ENCODE measurements at places on chromosomes 3 and 15. TPM values are rescaled to one million over a fixed set of nuclear protein-coding genes. Genes with fewer than 3 reads are reported as not detected.

DNA sequence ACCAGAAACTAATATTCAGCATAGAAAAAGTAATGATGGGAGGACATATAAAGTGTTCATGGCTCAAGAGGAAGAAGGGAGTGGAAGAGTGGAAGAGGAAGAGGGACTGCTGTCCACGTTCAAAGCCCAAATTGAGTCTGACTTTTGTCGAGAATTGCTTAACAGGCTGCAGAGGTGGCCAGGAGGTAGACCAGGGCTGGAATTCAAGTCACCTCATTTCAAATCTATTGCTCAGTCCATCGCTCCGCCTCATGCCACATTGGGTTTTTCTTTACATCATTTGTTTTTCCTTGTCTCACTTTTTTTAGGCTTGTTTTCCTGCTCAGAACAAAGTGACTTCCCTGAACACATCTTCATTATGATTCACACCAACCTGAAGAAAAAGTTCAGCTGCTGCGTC is 97.0 kb downstream of the RPL39L start:
- DNase-seq = no peak
- H3K4me3 ChIP-seq = no peak overlapping the region
- no peak overlapping the region for H3K27ac ChIP-seq
- H3K4me1 ChIP-seq = peaks cover 61% of the 10 kb centered on the region
- H3K27me3 ChIP-seq = no peaks in the 10 kb centered on the region

DNA sequence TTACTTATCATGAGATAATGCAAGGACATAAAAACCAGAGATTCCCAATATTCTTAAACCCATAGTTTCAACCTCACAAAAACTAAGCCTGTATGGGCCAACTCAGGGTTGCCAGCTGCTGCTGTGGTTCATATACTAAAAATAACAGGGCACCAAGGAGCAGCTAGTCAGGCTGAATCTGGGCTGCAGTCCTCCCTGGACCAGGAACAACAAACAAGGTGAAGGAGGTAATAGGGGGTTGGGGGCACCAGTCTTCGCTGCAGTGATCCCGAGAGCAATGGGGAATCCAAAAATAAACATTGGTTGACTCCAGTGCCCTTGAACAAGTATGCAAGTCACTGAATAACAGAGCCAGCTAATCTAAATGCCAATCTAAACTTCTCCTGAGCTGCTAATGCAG is 108.9 kb downstream of the MECOM start:
- H3K4me1 ChIP-seq = peaks cover 16% of the 10 kb centered on the region
- H3K4me3 ChIP-seq = no peak overlapping the region
- H3K27ac ChIP-seq = no peak overlapping the region
- DNase-seq = no peak
- H3K27me3 ChIP-seq = no peaks in the 10 kb centered on the region
- no peaks in the 10 kb centered on the region for H3K36me3 ChIP-seq

DNA sequence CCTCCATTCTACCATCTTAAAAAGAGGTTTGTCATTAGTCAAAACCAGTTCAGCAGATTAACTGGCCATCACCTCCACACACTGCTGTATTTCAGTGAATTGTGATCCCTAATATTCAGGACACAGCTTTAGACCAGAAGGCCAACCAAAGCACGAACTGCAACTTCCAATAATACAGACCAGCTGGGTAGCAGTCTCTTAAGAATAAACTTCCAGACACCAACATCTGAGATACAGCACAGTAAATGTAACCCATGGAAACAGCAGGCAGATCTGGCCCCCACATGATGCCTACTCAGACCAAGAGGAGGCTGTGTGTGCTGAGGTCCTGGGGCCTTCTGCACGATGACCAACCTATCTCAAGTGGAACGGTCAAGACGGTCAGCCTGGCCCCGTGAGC is 34.9 kb downstream of the SPATA12 start:
- no peaks in the 10 kb centered on the region for H3K27me3 ChIP-seq
- H3K36me3 ChIP-seq = peaks cover 10% of the 10 kb centered on the region
- no peak overlapping the region for H3K4me3 ChIP-seq
- H3K27ac ChIP-seq = no peak overlapping the region
- peaks cover 14% of the 10 kb centered on the region for H3K4me1 ChIP-seq
- DNase-seq = no peak

DNA sequence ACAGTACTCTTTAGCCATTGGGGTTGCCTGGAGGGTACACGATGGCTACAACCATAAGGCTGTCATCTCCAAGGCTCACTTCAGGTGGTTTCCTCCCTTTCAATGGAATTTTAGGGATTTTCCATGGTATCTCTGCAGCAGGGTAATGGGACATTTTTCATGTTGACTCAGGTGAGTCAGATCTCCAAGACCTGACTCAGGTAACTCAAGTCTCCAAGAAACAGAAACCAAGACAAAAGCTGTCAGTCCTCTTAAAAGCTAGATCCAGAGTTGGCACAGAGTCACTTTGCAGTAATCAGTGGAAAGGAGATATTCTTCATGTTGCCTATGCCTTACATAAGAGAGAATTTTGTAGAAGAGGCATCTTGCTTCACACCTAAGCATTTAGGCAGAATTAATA is 375.8 kb upstream of the ARPP21 start:
- no peaks in the 10 kb centered on the region for H3K27me3 ChIP-seq
- no peak overlapping the region for H3K27ac ChIP-seq

GRCh38 chr15:86903642-86904421 is 824.2 kb downstream of the AGBL1 start:
- no peaks in the 10 kb centered on the region for H3K36me3 ChIP-seq
- H3K4me3 ChIP-seq = no peak overlapping the region
- no peaks in the 10 kb centered on the region for H3K27me3 ChIP-seq
- no peak for DNase-seq
- H3K27ac ChIP-seq = no peak overlapping the region
- no peaks in the 10 kb centered on the region for H3K4me1 ChIP-seq

DNA sequence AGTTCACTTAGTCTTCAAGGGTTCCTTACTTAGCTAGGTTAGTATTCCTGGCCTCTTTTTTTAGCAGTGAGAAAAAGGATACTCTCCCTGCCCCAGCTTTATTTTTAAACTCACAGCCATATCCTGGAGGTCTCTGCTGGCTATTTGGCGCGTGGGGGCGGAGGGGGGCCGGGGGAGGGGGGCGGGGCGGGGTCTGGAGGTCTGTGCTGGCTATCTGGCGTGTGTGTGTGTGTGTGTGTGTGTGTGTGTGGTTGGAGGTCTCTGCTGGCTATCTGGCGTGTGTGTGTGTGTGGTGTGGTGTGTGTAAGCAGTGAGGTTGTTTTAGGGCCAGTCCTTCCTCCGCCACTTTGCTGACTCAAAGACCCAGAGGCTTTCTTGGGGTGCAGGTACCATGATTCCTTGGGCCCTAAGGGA is 579 bp upstream of the PLAAT1 start:
- no peak for DNase-seq
- no peaks in the 10 kb centered on the region for H3K36me3 ChIP-seq
- H3K27ac ChIP-seq = peak overlapping the region; percentile 75
- peaks cover 12% of the 10 kb centered on the region for H3K4me1 ChIP-seq
- no peaks in the 10 kb centered on the region for H3K27me3 ChIP-seq

DNA sequence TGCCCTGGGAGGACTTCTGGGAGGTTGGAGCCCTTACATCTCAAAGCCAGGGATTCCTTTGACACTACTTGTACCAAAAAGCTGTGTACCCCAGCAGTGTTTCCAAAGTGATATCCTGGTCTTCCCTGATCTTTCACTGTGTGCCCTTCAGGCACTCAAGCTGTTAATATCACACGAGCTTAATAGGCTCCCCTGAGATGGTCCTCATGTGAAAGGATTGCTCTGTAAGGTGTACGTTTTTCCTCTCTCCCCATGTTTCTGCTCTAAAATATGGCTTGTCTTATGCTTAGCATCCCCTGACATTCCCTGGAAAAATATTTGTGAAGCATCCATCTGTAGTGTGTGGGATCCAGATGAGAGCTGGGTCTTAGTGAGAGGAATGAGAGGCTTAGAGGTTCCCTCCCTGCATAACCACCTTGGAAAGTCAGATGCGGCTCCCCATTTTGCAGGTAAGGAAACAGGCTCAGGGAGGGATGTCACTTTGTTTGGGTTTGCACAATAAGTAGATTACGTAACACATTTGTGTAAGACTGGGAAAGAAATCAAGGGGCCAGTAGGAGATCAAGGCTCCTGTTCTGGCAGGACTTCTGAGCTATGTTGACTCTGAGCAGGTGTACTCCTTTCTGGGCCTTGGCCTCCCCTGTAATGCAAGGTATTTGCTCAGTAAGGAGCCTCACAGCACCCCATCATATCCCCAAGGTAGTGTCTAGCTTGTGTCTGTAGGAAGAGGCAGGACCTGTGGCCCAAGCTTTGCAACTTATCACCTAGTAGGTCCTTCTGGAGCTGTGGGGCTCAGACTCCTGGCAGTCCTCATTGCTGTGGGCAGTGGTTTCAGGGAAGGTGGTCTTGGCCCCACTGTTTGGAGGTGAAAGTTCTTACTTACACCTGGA is 667 bp upstream of the ACOX2 start:
- no peak for DNase-seq
- peaks cover 37% of the 10 kb centered on the region for H3K4me1 ChIP-seq
- no peaks in the 10 kb centered on the region for H3K36me3 ChIP-seq
- H3K27ac ChIP-seq = peak overlapping the region; percentile 91
- no peaks in the 10 kb centered on the region for H3K27me3 ChIP-seq

GRCh38 chr15:98651581-98652220 is 3.4 kb downstream of the IGF1R start:
- peak overlapping the region; percentile 92 for H3K4me3 ChIP-seq
- peak overlapping the region; percentile 91 for H3K27ac ChIP-seq
- peaks cover 29% of the 10 kb centered on the region for H3K4me1 ChIP-seq
- no peaks in the 10 kb centered on the region for H3K36me3 ChIP-seq

- H3K4me3 ChIP-seq = no peak overlapping the region
- no peak for DNase-seq
- no peaks in the 10 kb centered on the region for H3K27me3 ChIP-seq
- peaks cover 23% of the 10 kb centered on the region for H3K4me1 ChIP-seq
- no peak overlapping the region for H3K27ac ChIP-seq
Observed at GRCh38 chr3:187912007-187912406, 166.7 kb upstream of the BCL6 start.

GRCh38 chr15:100500226-100500990 is 28.3 kb downstream of the CERS3 start:
- H3K4me3 ChIP-seq = no peak overlapping the region
- H3K27me3 ChIP-seq = peaks cover 6% of the 10 kb centered on the region
- no peak for DNase-seq
- H3K27ac ChIP-seq = no peak overlapping the region
- H3K4me1 ChIP-seq = no peaks in the 10 kb centered on the region

DNA sequence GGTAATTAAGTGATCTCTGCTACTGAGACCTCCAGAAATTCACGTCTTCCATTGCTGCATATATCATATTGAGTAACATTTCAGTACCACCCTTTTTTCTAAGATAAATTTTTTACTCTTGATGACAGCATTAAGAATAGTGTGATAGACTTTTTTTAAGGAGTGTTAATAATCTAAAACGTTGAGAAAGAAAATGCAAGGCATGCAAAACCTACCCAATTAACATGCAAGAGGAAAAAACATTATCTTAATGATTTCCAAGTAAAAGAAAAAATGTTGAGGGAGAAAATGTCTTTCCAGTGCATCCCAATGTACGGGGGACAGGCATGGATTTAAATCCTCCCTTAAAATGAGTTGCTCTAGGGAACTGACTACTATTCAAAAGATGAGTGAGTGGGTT is 740 bp downstream of the CLDN16 start:
- H3K4me3 ChIP-seq = no peak overlapping the region
- H3K4me1 ChIP-seq = no peaks in the 10 kb centered on the region
- no peaks in the 10 kb centered on the region for H3K27me3 ChIP-seq
- no peaks in the 10 kb centered on the region for H3K36me3 ChIP-seq
- no peak for DNase-seq
- H3K27ac ChIP-seq = no peak overlapping the region

- no peaks in the 10 kb centered on the region for H3K27me3 ChIP-seq
- no peak overlapping the region for H3K27ac ChIP-seq
- no peaks in the 10 kb centered on the region for H3K36me3 ChIP-seq
- H3K4me3 ChIP-seq = no peak overlapping the region
Observed at GRCh38 chr3:71148455-71149060, 435.0 kb downstream of the FOXP1 start.

- H3K27me3 ChIP-seq = no peaks in the 10 kb centered on the region
- no peak overlapping the region for H3K4me3 ChIP-seq
- no peak for DNase-seq
- H3K4me1 ChIP-seq = peaks cover 14% of the 10 kb centered on the region
- no peak overlapping the region for H3K27ac ChIP-seq
Observed at GRCh38 chr3:186996356-186996755, 66.0 kb downstream of the ST6GAL1 start.

Gene CFAP161
- total RNA-seq = 0.28 TPM

Gene CHRNA5
- total RNA-seq = 1.5 TPM

Gene C2CD4A
- not detected for total RNA-seq

Gene IL17RC
- 21.8 TPM for total RNA-seq
